ENCODE measurements at places on chromosomes 11 and 22. TPM values are rescaled to one million over a fixed set of nuclear protein-coding genes. Genes with fewer than 3 reads are reported as not detected.

SYT13 gene
- total RNA-seq = 0.21 TPM

MS4A4E gene
- total RNA-seq = 4.8 TPM

RASL10A gene
- total RNA-seq = 2.2 TPM

DNA sequence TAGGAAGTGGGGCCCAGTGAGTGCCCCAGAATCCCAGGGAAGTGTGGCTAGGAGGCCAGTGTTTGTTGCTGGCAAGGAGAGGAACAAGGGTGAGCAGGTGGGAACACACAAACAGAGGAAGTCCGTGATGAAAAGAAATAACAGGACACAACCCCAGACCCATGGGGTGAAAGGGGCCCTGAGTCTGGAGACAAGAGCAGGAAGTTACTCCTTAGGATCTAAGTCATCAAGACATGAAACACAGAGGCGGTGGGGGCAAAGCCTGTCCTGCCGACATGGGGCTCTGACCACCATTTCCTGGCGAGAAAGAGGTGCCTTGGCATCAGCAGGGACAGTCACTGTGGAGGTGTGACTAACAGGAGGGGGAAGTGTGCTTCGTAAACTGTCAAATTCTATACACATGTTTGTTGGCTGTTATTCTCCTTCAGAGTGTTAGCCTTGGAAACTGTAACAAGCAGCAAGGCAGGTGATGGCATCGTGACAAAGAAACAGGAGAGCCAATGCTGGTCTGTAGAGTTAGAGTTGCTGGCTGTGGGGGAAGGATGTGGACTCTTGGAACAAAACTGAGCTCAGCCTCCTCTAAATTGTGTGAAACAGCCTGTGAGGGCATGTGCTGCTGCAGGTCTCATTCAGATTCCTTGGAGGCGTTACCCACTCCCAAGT, 21.7 kb downstream of the CHST1 start:
- no peaks in the 10 kb centered on the region for H3K4me1 ChIP-seq
- H3K4me3 ChIP-seq = no peak overlapping the region
- H3K27me3 ChIP-seq = no peaks in the 10 kb centered on the region
- H3K27ac ChIP-seq = no peak overlapping the region
- H3K36me3 ChIP-seq = no peaks in the 10 kb centered on the region

- DNase-seq = no peak
- no peaks in the 10 kb centered on the region for H3K27me3 ChIP-seq
- no peaks in the 10 kb centered on the region for H3K36me3 ChIP-seq
- no peaks in the 10 kb centered on the region for H3K4me1 ChIP-seq
- no peak overlapping the region for H3K4me3 ChIP-seq
Observed at GRCh38 chr11:76415073-76415472, 29.7 kb upstream of the EMSY start.

Data from tibial nerve (tissue), 4 donors.